ENCODE measurements at places on chromosomes 16 and 17.

GRCh38 chr17:38512473-38513058 is 84.3 kb downstream of the ARHGAP23 start:
- no peak for DNase-seq

DNA sequence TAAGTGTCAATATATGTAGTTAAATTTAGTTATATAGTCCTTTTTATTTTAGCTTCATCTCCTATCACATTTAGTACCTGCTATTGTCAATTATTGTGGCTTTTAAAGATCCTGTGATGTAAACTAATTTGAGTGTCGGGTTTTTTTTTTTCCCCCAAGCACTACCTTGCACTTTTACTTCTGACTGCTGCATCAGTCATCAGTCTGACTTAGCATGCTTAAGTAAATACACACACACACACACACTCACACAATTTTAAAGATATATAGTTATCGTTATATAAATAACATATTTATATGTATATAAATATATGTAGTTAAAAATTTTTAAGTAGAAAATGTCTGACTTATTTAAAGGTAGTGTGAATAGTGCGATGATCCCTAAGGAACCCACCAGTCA is 127.2 kb downstream of the BCAS3 start:
- DNase-seq: no peak

- DNase-seq: peak; percentile 72
Measured at GRCh38 chr16:84177741-84178073, 9.2 kb downstream of the TAF1C start.

DNA sequence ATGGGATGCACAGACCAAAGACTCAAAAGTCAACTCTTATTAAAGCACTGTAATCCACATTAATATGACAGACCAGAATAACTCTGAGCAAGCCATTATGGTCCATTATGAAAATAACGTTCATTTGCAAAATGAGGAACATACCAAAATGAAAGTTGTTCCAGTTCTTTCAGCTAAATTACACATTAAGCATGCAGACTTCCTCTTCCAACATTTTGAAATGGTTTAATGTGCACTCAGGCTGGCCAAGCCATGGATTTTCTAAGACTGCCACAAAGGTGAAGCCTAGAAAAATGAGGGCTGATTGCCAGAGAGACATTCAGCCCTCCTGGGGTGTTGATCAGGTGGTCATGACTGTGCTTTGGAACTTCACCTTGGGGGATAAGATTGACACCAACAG is 56.7 kb upstream of the NOG start:
- no peak for DNase-seq

DNA sequence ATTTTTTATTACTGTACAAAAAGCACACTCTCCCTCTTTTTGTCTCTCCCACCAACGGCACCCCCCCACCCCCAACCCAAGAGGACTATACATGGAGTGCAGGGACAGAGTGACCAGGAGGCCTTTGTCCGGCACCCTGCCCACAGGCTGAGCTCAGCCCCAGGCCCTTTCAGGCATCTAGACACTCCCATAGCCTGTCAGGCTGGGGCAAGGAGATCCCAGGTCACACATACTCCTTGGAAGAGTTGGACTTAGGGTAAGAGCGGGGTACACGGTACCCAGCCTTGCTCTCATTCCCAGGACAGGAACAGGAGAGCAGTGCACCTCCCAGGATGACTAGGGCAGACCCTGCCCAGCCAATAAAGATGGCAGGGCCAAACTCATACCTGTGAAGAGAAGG is 2.1 kb downstream of the CLDN7 start:
- DNase-seq: no peak

DNA sequence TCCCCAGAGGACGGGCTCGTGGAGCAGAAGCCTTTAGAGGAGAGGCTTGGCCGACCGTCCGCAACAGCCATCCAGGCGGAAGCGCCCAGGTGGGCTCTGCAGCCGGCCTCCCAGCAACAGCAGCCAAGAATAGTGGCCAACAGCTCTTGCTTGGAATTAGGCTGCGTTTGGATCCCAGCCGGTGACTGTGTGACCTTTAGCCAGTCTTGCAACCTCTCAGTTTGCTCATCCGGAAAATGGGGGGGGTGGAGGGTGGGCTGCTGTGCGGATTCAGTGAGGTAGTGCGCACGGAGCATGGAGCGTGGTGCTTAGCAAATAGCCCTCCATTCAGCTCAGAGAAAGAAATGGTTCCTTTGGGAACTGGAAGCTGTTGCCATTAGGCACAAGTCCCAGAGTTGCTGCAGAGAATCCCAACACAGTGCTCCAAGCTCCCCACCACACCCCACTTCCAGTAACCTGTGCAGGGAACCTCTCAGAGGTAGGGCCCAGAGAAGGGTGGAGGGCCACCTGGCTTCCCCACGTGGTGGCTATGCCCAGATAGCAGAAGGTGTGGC is 46.7 kb downstream of the RTN4RL1 start:
- no peak for DNase-seq

- no peak for DNase-seq
Measured at GRCh38 chr17:28042721-28043291, 329 bp downstream of the NLK start.

DNA sequence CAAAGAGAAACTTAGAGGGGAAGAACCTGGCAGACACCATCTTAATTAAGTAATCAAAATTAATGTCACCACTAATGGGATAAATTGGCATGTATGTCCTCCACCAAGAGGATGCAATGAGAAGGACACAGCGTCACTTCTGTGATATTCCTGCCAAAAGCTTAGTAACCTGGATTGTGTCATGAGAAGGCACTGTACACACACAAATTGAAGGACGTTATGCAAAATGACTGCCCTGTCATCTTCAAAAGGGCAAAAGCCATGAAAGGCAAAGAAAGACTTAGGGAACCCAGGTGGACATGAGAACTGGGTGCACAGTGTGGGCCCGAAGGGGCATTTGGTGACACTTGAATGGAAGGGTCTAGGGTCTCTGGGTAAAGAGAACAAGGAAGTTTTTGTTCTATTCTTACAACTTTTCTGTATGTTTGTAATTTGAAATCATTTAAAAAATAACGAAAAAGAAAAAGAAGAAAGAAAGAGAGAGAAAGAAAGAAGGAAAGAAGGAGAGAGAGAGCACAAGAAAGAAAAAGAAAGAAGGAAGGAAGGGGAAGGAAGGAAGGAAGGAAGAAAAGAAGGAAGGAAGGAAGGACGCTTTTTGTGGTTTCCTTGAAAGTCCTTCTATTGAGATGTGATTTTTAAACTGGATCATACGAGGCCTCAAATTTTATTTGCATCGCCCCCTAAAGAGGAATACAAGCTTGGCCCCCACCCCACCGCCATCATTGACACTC is 4.0 kb upstream of the APOH start:
- DNase-seq: no peak

- no peak for DNase-seq
Measured at GRCh38 chr16:52553322-52553721, 6.4 kb upstream of the TOX3 start.

DNA sequence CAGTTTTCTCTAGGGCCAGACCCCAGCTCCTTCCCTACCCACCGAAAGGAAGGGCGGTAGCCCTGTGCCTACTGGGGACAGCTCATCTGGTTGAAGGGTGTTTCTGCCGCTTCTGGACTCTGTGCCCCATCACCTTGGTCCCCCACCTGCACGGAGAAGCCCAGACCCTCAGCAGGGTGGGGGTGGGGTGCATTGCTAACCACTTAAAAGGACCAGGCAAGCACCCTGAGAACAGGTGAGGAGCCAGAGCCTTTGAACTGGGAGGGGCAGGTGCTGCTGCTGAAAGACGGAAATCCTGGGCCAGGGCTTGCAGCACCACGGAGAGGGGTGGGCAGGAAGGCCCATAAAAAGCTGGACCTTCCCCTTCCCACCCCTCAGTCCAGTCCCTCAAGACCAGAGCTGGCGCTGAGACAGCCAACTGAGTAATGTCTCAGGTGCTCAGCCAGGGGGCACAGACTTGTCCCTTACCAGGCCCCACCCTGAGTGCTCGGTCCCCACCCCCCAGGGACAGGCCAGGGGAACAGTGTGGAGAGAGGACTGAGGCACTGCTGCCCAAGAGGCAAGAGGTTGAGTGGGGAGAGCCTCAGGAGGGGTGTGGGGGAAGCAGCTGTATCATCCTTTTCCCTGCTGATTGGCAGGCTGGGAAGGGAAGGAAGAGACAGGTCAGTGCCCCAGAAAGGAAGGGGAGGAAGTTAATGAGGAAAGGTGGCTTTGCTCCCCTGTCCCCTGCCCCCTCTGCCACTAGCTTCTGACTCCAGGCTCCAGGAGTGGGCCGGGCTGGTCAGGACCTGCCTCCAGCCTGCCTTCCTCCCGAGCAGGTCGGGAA is 10.9 kb upstream of the SP2 start:
- no peak for DNase-seq

DNA sequence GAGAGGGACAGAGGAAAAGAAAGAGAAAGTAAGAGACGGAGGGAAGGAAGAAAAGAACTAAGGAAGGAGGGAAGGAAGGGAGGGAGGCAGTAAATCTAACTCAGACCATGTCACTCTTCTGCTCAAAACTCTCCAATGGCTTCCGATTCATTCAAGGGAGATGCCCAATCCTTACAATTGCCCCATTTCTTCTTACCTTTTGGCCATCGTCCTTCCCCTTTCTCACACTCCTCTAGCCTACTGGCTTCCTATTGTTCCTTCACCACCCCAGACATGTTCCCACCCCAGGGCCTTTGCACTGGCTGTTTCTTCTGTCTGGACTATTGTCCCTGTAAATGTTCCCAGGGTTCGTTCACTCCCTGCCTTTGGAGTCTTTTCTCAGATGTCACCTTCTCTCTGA is 72.3 kb downstream of the TOX3 start:
- DNase-seq: no peak

- DNase-seq: peak; percentile 99
Measured at GRCh38 chr17:81566461-81567126, 14.4 kb upstream of the FAAP100 start.

- DNase-seq: no peak
Measured at GRCh38 chr17:66379544-66379943, 77.1 kb downstream of the PRKCA start.

DNA sequence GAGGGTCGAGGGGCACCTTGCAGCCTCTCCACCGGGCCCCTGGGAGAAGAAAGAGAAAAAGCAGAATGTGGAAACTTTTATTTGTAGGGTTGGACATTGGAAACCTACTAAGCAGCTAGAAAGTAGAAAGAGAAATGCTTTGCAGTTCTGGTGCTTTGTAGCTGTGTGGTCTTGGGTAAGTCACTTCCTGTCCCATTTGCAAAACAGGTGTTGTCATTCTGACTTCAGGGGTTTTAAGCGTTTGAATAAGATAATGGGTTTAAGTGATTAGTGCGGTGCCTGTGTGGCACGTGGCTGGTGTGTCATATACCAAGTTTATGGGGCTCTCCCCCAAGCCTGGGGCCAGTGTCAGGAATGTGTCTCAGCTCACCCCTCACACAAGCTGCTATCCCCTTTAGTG is 1.6 kb downstream of the CA4 start:
- DNase-seq: no peak

DNA sequence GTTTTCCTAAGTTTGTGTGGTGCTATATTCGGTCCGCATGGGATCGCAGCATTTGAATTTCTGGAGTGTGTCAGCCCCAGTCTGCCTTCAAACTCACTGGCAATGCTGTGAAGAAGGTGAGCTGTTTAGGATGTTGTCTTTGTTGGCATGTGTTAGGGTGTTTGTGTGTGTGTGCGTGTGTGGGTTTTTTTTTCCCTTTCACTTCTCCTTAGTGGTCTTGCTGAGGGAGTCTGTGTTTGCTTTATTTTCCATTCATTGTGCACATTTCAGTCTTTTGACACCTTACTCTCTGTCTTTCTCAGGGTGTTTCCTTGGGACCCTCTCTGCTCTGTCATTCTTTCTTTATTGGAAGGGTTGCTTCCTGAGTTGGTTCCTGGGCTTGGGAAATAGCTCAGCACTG is 27.7 kb upstream of the RBFOX1 start:
- DNase-seq: no peak

DNA sequence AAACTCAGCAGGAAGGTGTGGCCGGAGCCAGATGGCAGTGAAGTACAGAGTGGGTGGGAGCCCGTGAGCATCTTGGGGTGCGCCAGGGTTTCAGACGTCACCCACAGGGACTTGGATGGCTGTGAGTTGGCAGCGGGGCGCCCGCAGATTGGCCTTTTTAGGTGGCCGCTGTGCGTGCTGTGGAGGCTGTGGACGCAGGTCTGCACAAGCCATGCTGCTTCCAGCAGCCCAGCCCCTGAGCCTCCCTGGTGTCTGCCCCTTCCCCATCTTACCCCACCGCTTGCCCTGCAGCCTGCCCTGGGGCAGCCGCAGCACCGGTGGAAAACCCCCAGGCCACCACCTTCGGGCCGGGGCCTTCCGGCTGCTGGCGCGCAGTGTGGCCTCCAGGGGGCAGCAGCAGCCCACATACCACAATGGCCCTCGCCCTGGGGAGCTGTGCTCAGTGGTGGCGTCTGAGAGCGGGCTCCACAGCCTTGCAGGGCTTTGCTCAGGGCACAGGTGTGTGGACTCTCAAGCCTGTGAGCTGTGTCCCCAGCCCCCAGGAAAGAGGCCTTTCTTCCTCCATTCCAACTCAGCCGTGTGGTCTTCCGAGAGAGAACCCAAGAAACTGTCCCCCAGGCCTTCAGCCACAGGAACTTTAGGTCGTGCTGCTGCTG is 11.8 kb downstream of the ENDOV start:
- DNase-seq: peak; percentile 54

DNA sequence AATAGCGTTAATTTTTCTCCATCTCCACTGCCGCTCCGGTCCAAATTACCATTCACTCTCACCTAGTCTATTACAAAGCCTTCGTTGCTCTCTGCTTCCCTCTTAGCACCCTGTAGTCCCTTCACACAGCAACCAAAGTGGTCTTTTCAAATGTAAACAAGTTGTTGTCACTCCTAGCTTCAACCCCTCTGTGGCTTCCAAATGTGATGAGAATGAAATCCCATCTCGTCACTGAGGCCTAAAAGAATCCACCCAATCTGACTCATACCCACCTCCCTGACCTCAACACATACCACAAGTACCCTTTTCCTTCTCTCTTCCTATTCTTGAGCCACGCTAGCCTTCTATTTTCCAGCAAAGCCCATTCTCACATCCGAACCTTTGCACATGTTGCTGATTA is 2.2 kb upstream of the PELP1 start:
- peak; percentile 37 for DNase-seq

GRCh38 chr17:6070913-6071511 is 833 bp downstream of the WSCD1 start:
- no peak for DNase-seq

DNA sequence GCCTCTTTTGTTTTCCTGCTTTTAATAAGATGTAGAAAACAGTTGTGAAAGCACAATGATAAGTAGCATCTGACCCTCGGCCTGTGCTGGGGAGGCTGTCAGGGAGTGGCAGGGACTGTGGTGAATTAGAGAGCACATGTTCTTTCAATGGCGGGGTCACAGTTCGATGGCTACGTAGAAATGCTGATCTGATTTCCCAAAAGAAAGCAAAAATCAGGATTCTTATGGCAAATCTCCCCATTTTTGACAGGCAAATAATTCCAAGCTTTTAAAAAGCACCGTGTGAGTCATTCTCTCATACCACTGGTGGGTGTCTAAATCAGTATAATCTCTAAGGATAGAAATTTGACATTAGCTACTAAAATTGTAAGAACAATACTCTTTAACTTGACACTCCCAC is 4.2 kb upstream of the MAPK7 start:
- DNase-seq: no peak

Measured in fibroblast of skin of right biceps (primary cell).